Adrenal gland (tissue), 19 donors: ENCODE measurements at places on chromosomes 5 and 9. TPM values are rescaled to one million over a fixed set of nuclear protein-coding genes. Genes with fewer than 3 reads are reported as not detected.
A peak's percentile ranks its signal among the peaks of the same experiment; 100 is the strongest.

Gene SPINK7
- total RNA-seq: not detected

Gene CD72
- total RNA-seq: 3.8 TPM

Gene SHOC1
- total RNA-seq: 0.11 TPM

Gene PCDHB4
- 2.0 TPM for total RNA-seq

Gene MSX2
- total RNA-seq: 0.39 TPM

Gene GTF2H2
- total RNA-seq: 33.9 TPM

Gene SPATA9
- total RNA-seq: not detected

Gene FAM221B
- total RNA-seq: not detected

- peaks cover 14% of the 10 kb centered on the region for H3K4me1 ChIP-seq
- no peaks in the 10 kb centered on the region for H3K27me3 ChIP-seq
These were observed 101.7 kb upstream of the SPATA31D4 start for GRCh38 chr9:81826517-81826906.

GRCh38 chr9:129987047-129987446 is 55.9 kb downstream of the FNBP1 start:
- no peak overlapping the region for H3K4me3 ChIP-seq
- no peak for DNase-seq
- no peaks in the 10 kb centered on the region for H3K27me3 ChIP-seq
- H3K4me1 ChIP-seq: no peaks in the 10 kb centered on the region

- DNase-seq: peak; percentile 22
- H3K27ac ChIP-seq: no peak overlapping the region
- peaks cover 6% of the 10 kb centered on the region for H3K4me1 ChIP-seq
- no peaks in the 10 kb centered on the region for H3K27me3 ChIP-seq
These were observed 75.5 kb downstream of the EPB41L4B start for GRCh38 chr9:109245310-109245897.

DNA sequence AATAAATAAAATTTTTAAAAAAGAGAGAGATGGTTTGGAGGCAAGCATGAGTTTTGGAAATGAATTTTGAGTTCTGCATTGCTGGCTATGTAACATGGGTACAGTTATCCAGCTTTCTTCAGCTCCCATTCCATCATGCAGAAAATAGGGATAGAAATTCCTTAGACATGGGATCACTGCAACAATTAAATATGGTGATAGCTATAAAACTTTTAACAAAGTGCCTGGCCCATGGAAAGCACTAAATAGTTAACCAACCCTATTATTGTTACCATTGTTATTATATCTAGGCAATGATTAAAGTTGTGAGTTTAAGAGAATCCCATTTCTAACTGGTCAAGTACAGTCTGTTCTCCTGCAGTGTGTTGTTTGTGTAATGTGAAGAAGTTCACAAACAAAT is 115.4 kb upstream of the GAS1 start:
- no peak overlapping the region for H3K27ac ChIP-seq
- no peaks in the 10 kb centered on the region for H3K27me3 ChIP-seq
- DNase-seq: no peak
- no peaks in the 10 kb centered on the region for H3K36me3 ChIP-seq

DNA sequence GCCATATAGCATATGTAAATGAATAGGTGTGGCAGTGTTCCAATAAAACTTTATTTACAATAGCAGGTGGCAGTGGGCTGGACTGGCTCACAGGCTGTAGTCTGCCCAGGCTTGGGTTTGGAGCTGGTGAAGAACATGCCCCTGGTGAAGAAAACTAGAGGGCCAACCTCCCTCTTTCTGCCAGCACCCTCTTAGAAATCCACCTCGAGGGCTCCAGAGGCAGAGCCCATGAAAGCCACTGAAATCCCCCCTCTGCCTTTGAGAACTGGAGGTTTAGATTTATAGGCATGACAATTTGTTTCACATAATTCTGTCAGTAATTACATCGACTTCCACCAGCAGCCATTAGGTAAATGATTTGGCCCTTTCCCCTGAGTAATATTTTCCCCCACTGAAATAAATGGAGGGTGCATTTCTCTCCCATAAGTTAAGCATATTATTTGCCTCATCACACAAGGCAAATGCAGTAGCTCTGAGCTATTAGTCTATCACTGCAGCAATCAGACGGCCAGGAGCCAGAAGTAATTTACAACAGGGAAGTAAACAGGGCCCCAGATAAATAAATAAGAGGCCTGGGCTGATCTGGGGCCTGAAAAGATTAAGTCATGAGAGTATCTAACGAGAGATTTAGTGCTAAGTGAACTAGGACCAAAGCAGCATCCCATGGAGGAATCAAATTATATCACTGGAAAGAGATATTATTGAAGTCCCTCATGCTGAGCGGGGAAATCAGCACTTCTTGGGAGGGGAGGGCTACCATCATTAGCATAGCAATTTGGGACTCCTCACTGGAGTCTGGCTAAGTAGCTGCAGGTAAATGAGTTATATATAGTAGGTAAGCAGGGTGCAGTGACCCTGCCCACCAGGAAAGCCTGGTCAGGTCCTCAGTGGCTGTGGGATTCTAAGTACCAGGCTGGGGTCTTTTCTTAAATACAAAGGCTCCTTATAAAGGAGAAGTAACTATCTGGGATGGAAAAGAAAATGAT is 123.9 kb downstream of the SLIT3 start:
- no peaks in the 10 kb centered on the region for H3K4me1 ChIP-seq
- no peak for DNase-seq
- no peaks in the 10 kb centered on the region for H3K27me3 ChIP-seq
- H3K36me3 ChIP-seq: no peaks in the 10 kb centered on the region
- H3K27ac ChIP-seq: no peak overlapping the region

DNA sequence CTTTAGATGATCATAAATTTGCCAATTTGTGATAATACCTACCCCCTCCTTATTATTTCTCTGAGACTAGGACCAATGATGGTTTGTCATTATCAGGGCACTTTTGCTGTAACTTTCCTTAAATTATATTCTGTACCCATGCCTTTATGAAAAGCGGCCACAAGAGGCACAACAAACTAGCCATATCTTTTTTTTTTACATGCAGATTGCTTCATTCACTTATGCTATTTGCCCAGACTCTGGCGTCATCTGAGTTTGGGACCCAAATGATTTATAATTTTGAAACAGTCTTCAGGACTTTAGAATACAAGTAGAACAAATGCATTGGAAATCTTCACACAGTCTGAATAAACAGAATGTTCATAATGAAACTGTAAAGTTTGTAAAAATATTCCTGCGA is 408.1 kb downstream of the MAT2B start:
- no peak for DNase-seq
- H3K4me1 ChIP-seq: no peaks in the 10 kb centered on the region
- no peak overlapping the region for H3K27ac ChIP-seq
- H3K4me3 ChIP-seq: no peak overlapping the region
- H3K36me3 ChIP-seq: no peaks in the 10 kb centered on the region

DNA sequence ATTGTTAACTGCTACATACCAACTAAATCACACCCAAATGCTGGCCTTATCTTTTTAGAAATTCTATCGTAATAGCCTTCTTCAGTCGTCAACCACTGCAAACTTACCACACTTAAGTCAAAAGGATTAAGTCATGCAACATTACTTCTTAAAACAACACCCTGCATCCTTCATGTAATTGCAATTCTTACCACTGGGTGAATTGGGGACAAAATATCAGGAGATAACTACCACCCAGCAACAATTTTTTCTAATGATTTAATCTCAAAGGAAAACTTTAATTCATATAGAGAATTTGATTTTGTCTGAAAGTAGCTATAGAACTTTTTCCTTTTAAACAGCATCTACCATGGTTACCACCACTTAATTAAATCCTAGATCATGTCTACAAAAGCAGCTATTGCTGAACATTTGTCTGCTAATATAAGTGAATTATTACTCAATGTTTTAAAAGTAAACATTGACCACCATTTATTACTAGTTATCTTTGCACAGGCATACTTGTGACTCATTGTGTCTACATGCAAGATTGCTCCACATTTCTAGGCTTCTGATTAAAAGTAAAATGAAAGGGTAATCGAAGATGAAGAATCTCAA is 10.5 kb downstream of the MLLT3 start:
- no peak overlapping the region for H3K4me3 ChIP-seq
- H3K36me3 ChIP-seq: no peaks in the 10 kb centered on the region
- H3K27ac ChIP-seq: peak overlapping the region; percentile 22
- peaks cover 27% of the 10 kb centered on the region for H3K4me1 ChIP-seq

DNA sequence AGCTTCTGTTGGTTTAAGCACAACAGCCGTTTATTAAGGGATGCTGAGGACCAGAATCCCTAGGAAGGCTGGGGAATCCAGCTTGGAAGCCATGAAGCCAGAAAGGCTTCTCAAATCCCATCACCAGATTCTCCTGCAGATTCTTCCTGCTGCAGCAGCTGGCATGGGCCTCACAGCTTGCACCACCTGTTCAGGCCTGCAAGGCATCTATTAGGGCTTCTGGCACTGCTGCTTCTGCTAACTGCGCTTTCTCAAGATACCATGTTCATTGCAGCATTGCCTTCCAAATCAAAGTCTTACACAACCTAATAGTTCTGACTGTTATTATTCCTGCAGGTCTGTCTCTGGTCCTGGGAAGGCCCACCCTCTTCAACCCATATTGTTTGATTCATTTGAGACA is 51.2 kb upstream of the ZNF366 start:
- no peak overlapping the region for H3K4me3 ChIP-seq
- peaks cover 19% of the 10 kb centered on the region for H3K4me1 ChIP-seq
- no peaks in the 10 kb centered on the region for H3K36me3 ChIP-seq
- no peak for DNase-seq
- no peak overlapping the region for H3K27ac ChIP-seq

DNA sequence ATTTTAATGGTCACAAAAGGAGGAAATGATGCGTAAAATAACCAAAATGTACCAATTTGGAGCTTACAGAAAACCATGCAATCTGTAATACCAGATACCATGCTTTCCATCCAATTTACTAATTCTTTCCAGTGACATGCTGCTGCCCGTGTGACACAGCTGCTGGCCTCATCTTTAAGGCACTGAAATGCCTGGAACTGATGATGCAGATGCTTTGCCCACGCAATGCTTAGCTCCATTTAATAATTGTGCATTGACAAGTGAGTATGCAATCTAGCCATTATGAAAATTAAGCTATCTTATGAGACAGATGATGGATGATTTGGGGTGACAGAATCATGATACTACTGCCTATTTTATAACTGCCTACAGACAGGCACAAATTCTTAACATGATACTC is 169.2 kb upstream of the CTNND2 start:
- no peak for DNase-seq
- H3K27ac ChIP-seq: no peak overlapping the region
- no peaks in the 10 kb centered on the region for H3K36me3 ChIP-seq
- H3K27me3 ChIP-seq: no peaks in the 10 kb centered on the region
- no peak overlapping the region for H3K4me3 ChIP-seq

GRCh38 chr5:176797456-176798050 is 12.8 kb upstream of the UNC5A start:
- no peak for DNase-seq
- H3K36me3 ChIP-seq: no peaks in the 10 kb centered on the region
- H3K4me3 ChIP-seq: no peak overlapping the region
- H3K4me1 ChIP-seq: no peaks in the 10 kb centered on the region
- peaks cover 15% of the 10 kb centered on the region for H3K27me3 ChIP-seq
- no peak overlapping the region for H3K27ac ChIP-seq

- H3K27ac ChIP-seq: no peak overlapping the region
- H3K27me3 ChIP-seq: no peaks in the 10 kb centered on the region
- H3K4me3 ChIP-seq: no peak overlapping the region
- no peaks in the 10 kb centered on the region for H3K36me3 ChIP-seq
These were observed 58.0 kb upstream of the PTPN3 start for GRCh38 chr9:109556061-109556460.

- no peak for DNase-seq
- no peaks in the 10 kb centered on the region for H3K27me3 ChIP-seq
- H3K36me3 ChIP-seq: no peaks in the 10 kb centered on the region
- no peaks in the 10 kb centered on the region for H3K4me1 ChIP-seq
- no peak overlapping the region for H3K4me3 ChIP-seq
These were observed 359.7 kb downstream of the HCN1 start for GRCh38 chr5:45336464-45336863.

- no peak for DNase-seq
- no peak overlapping the region for H3K4me3 ChIP-seq
- no peaks in the 10 kb centered on the region for H3K36me3 ChIP-seq
These were observed 61.2 kb downstream of the VAV2 start for GRCh38 chr9:133930682-133931485.

GRCh38 chr5:95781101-95781583 is 41.4 kb downstream of the GLRX start:
- peak overlapping the region; percentile 65 for H3K27ac ChIP-seq
- H3K27me3 ChIP-seq: no peaks in the 10 kb centered on the region
- peak; percentile 75 for DNase-seq
- H3K36me3 ChIP-seq: no peaks in the 10 kb centered on the region

DNA sequence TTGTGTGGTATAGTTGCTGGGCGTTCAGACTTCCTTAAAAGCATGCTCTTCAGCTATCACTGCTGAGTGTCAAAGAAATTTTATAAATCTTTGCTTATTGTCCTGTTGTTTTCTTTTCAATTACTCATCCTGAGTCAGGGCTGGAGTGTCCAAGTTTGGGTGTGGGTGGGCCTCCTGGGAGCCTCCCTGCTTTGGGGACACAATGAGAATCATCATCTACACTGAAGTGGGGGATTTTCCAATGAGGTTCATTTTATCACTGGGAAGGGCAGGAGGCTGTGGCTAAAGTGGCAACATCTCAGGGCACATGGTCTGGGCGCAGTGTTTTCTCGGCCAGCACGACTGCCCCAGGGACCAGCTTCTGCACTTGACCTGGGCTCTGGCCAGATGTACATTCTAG is 19.5 kb downstream of the GFPT2 start:
- no peaks in the 10 kb centered on the region for H3K27me3 ChIP-seq
- H3K36me3 ChIP-seq: no peaks in the 10 kb centered on the region
- H3K27ac ChIP-seq: no peak overlapping the region
- H3K4me1 ChIP-seq: peaks cover 6% of the 10 kb centered on the region
- no peak for DNase-seq
- H3K4me3 ChIP-seq: no peak overlapping the region

- H3K27me3 ChIP-seq: no peaks in the 10 kb centered on the region
- H3K36me3 ChIP-seq: no peaks in the 10 kb centered on the region
- no peaks in the 10 kb centered on the region for H3K4me1 ChIP-seq
- no peak overlapping the region for H3K4me3 ChIP-seq
- DNase-seq: no peak
- H3K27ac ChIP-seq: no peak overlapping the region
These were observed 10.6 kb upstream of the F2RL1 start for GRCh38 chr5:76808141-76808691.

- peaks cover 56% of the 10 kb centered on the region for H3K4me1 ChIP-seq
- H3K4me3 ChIP-seq: peak overlapping the region; percentile 89
- DNase-seq: peak; percentile 60
- peak overlapping the region; percentile 96 for H3K27ac ChIP-seq
- H3K36me3 ChIP-seq: no peaks in the 10 kb centered on the region
These were observed 929 bp downstream of the SH3PXD2B start for GRCh38 chr5:172453206-172453985.

DNA sequence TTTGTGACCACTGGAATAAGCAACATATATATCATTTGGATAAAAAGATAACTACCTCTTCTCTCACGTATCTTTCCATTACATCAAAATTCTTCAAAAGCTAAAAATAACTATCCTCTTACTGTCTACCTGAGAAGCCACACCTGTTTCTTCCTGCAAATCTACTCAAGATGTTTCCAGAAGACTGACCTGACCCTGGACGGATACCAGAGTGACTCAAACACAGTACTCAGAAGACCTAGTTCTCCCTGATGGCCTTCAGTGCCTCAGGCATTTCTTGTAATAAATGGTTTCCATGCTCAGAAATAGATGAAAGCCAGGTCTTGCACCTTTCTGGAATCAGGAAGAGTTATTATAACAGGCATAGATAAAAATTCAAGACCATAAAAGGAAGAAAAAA is 245.9 kb upstream of the PIK3R1 start:
- DNase-seq: no peak
- no peaks in the 10 kb centered on the region for H3K27me3 ChIP-seq
- no peak overlapping the region for H3K27ac ChIP-seq
- no peak overlapping the region for H3K4me3 ChIP-seq

GRCh38 chr9:11194246-11194645 is 581.4 kb upstream of the PTPRD start:
- no peak overlapping the region for H3K4me3 ChIP-seq
- no peak overlapping the region for H3K27ac ChIP-seq
- no peak for DNase-seq
